Caco-2 (cell line): ENCODE measurements at places on chromosomes 4 and X. TPM values are rescaled to one million over a fixed set of nuclear protein-coding genes. Genes with fewer than 3 reads are reported as not detected.
A peak's percentile ranks its signal among the peaks of the same experiment; 100 is the strongest.

DNA sequence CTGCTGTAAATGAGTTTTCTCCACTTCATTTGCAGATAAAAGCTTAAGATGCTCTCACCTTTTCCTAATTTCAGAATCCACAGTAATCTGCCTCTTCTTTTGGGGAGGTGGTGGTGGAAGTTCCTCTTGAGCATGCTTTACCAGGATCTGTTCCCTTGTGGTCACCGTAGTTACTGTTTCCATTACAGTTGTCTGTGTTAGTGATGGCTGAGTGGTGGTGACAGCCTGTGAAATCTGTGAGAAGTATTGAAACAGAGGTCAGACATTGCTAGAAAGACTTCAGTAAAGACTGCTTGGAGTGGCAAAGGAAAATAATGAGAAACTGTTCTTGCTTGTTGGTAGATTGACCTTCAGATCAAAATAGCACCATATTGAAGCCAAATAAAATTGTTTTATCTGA, 666.2 kb downstream of the DMD start:
- no peak for DNase-seq

- DNase-seq = no peak
Observed at GRCh38 chr4:10074767-10075105, 41.9 kb downstream of the WDR1 start.

DNA sequence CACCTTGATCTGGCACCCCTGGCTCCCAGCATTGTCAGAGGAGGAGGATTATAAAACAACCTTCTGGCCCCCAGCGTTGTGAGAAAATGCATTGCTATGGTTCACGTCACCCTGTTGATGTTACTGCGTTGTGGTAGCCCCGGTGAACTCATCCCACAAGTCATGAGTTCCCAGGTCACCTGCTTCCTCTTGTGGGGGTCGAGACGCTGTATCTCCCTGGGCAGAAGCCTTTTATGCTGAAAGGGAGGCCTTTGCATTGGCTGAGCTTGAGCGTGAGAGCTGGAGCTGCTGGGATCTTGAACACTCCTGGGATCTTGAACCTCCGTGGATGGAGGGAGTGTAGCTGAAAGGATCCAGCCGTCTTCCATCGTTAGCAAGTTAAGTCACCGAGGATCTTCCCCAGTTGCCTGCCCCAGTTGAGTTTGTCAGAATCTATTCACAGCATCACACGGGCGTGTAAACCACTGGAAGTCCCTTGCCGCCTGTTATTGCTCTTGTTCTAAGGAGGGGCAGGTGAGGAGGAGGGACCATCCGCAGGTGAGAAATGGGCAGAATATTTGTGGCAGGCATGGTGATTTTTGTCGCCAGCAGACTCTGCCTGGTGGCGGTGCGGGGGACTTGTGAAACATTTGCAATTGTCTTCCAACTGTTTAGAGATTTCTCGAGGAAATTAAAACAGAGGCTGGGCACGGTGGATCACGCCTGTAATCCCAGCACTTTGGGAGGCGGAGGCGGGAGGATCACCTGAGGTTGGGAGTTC, 299.9 kb downstream of the ASMT start:
- no peak for DNase-seq

DNA sequence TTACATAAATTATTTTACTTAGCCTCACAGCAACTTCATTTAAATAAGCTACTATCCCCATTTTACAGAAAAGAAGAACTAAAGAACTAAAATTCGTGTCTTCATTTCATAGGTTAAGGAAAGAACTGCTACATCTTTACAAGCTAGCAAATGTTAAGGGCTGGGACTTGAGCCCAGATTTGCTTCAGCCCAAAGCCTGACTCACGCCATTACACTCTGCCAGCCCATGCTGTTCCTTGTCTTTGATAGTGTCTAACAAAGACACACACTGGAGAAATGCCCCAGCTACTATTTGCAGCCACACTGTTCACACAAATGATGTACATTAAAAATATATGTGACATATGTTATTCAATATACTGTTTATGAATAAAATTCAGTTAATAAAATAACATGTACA, 29.0 kb upstream of the ERVMER34-1 start:
- DNase-seq = no peak

GRCh38 chr4:5378002-5378401, 326.7 kb downstream of the STK32B start:
- DNase-seq = no peak

PRAF2 gene
- 3.2 and 5.4 TPM in 2 replicates for total RNA-seq

FAM9C gene
- not detected in 2 replicates for total RNA-seq

PPP4R3C gene
- not detected in 2 replicates for total RNA-seq

- no peak for DNase-seq
Observed at GRCh38 chr4:149234798-149235197, 580.8 kb downstream of the IQCM start.

- no peak for DNase-seq
Observed at GRCh38 chr4:98262431-98262830, 1.2 kb downstream of the RAP1GDS1 start.

DNA sequence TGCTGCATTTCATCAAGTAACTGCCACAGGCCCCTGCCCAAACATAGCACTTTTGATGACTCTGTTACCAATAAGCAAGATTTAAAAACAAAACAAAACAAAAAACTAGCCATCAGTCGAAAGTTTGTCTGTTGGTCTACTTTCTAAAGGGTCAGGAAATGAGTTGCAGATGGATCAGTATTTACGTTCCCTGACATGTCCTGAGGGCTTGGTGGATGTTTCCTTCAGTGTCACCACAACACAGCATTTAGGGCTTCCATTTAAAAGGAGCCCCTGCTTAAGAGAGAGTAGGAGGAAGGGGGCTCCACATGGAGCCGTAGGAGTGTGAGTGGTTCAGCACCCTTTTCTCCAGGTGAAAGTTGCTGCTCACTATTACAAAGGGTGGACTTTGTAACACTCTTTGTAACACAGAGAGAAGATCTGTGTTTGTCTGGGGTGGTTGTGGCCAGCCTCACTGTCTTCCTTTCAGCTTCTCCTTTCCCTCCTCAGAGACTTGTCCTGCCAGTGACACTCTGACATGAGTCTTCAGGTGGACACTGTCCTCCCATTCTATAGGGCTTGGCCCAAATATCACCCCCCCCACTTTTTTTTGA, 167.5 kb upstream of the PDE5A start:
- DNase-seq = no peak

SHROOM2 gene
- 12.7 and 14.2 TPM in 2 replicates for total RNA-seq

- DNase-seq = peak; percentile 67
Observed at GRCh38 chr4:186191200-186192065, at the start of gene CYP4V2. Gene CYP4V2 (plus strand): TSS chr4:186191567. CDS start chr4:186191824, 257 bp downstream.

FGF2 gene
- 0.19 and 0.20 TPM in 2 replicates for total RNA-seq
